ENCODE measurements at places on chromosomes 7 and 10.

DNA sequence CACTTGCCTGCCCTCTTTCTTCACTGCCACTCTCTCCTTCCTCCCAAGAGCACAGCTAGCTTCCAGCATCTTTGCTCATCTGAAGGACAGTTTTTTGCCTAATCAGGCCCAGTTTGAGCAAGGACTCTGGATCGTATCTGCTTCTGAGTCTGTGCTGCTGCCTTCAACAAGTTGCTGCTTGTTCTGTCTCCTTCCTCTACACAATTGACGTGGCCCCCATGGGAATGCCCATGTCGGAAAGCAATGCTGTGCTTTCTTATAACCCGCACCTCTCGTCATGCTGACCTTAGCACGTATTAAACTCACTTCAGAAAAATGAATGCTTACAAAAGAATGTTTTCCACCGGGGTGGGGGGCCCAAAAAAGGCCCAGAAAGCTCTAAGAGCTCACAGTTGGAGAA, 324.7 kb upstream of the C7orf33 start:
- DNase-seq = no peak
- no peak overlapping the region for H3K4me3 ChIP-seq
- no peaks in the 10 kb centered on the region for H3K4me1 ChIP-seq
- H3K27me3 ChIP-seq = no peaks in the 10 kb centered on the region
- no peak overlapping the region for H3K27ac ChIP-seq
- no peaks in the 10 kb centered on the region for H3K36me3 ChIP-seq

DNA sequence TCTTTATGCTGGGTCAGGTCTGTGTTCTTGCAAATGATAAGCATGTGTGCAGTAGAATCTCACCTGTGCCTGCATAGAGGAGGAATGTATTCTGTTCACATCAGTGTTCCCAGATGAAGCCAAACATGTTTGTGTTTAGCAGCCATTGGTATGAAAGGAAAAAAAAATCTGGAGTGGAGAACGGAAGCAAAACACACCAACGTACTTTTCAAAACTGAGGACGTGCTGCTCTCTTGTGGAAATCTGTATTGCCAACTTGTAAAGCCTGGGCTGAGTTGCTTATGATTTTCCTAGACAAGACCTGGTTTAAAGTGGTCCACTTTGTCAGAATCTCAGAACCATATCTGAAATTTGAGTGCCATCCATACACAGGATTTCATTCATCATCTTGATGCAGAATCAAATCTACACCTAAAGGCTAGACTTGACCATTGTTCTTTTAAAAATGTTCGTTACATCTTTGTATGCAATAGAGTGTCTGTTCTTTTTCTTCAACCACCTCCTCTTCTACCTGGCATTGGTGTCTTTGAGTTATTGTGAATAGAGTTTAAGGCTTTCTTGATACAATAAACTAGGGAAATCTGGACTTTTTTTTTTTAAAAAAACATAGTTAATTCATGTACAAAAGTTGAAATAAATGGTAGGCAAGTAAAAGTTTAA, 367.7 kb downstream of the PHF14 start:
- H3K4me1 ChIP-seq = no peaks in the 10 kb centered on the region
- H3K4me3 ChIP-seq = no peak overlapping the region
- DNase-seq = peak; percentile 8
- H3K27ac ChIP-seq = no peak overlapping the region
- no peaks in the 10 kb centered on the region for H3K27me3 ChIP-seq

- H3K27me3 ChIP-seq = no peaks in the 10 kb centered on the region
- no peak overlapping the region for H3K4me3 ChIP-seq
- peak overlapping the region; percentile 30 for H3K27ac ChIP-seq
- H3K4me1 ChIP-seq = peaks cover 1% of the 10 kb centered on the region
- no peaks in the 10 kb centered on the region for H3K36me3 ChIP-seq
These were observed 36.9 kb downstream of the FOXL3 start for GRCh38 chr7:326809-327232.

DNA sequence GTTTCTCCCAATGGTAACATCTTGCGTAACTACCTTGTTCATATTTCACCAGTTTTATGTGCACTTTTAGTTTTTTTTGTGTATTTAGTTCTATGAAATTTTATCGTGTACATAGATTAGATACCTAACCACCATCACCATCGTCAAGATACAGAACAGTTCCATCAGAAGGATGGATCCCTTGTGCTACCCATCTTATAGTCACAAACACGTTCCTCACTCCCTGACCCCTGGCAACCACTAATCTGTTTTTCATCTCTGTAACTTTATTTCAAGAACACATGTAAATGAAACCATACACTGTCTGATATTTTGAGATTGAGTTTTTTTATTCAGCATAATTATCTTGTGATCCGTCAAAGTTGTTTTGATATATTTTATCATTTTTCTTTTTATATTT, 29.9 kb downstream of the FANK1 start:
- no peaks in the 10 kb centered on the region for H3K4me1 ChIP-seq
- no peak for DNase-seq
- H3K4me3 ChIP-seq = no peak overlapping the region
- H3K27me3 ChIP-seq = no peaks in the 10 kb centered on the region
